Fibroblast of mammary gland (primary cell): ENCODE measurements at places on chromosomes 11 and 22.

GRCh38 chr22:22357024-22357883 lies 112.7 kb downstream of the VPREB1 start:
- DNase-seq, result peak; percentile 70

GRCh38 chr22:43393132-43393843 lies 18.5 kb upstream of the MPPED1 start:
- no peak for DNase-seq

GRCh38 chr11:99019696-99020095 lies 1.1 kb upstream of the CNTN5 start:
- DNase-seq, result no peak

GRCh38 chr11:29957431-29957830 lies 59.4 kb downstream of the KCNA4 start:
- no peak for DNase-seq

DNA sequence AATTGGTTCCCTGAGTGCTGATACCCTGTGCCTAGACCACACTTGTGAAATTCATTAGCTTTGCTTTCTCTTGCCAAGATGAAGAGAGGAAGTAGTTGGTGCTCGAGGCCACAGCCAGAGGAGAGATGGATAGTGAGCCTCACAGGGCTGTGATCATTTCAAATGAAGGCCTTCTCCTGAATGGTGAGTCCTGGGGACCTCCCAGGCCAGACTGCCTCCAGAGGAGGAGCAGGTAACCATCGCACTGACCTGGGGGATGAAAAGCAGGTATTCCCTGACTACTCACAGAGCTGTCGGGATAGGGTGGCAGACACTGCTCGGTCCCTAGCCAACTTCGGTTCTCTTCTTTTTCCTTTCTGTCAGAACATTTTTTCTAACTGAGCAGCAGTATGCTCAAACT lies 4.8 kb upstream of the FXYD6 start:
- no peak for DNase-seq

DNA sequence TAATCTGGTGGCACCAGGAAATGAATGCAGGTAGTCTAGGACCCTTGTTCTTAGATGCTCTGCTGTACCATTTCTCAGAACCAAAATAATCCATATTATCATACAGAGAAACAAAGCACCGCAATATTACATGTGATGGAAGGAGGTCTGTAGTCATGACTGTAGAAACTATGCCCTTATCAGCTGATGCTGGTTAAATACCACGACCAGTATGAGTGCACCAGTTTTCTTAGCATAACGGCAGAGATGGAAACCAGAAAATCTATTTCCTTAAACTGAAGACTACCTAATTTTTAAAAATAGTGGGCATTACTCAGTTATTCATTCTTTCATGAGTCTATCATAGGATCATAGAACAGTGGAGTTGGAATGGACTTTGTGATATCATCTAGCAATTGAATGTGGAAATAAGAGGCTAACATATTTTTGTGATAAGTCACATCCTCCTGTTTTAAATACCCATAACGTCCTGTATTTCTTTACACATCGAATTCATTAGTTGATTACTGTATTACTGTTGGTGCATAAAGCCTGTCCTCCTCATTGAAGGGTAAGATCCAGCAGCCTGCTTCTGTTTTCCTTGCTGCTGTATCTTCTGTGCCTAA lies 15.1 kb downstream of the JHY start:
- peak; percentile 49 for DNase-seq

- peak; percentile 51 for DNase-seq
Measured at GRCh38 chr11:88292171-88292843, 45.2 kb downstream of the CTSC start.

- DNase-seq, result no peak
Measured at GRCh38 chr11:120780239-120780638, 243.7 kb upstream of the TBCEL start.

GRCh38 chr11:132336781-132337535 lies 966.5 kb downstream of the NTM start:
- no peak for DNase-seq

DNA sequence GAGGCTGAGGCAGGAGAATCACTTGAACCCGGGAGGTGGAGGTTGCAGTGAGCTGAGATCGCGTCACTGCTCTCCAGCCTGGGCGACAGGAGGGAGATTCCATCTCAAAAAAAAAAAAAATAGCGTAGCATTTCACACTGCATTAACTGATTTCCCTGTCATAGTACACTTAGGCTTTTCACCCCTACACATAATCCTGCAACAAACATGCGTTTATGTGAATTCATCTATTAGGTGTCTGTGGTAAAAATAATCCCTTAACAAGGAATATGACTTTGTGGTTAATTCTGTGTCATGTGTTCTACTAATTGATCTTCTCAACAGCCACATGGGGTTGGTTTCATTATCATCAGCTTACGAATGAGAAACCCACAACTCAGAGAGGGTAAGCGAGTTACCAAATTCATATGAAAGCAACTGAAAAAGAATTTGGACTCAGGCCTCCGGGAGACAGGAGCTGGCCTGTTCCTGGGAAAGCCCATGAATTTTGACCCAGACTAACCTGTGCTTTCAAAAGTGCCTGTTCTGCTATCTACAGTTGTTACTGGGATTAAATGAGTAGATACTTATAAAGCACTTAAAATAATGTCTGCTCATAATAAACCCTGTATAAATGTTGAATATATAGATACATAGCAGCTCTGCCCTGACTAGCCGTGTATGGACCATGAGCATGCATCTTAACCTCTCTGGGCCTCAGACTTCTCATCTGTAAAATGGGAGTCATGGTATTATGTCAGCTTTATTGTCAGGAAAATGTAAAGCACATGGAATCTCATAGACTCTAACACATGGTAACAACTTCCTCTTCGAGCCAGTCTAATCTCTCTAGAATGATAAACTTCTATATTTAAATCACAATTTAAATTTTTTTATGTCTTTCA lies 36.6 kb downstream of the KCNJ1 start:
- DNase-seq, result no peak
